ENCODE measurements at places on chromosomes 3 and 15.
A peak's percentile ranks its signal among the peaks of the same experiment; 100 is the strongest.

GRCh38 chr3:171416061-171416460 lies 44.1 kb downstream of the TNIK start:
- no peak for DNase-seq

GRCh38 chr15:88900309-88900981 lies 5.1 kb upstream of the HAPLN3 start:
- no peak for DNase-seq

DNA sequence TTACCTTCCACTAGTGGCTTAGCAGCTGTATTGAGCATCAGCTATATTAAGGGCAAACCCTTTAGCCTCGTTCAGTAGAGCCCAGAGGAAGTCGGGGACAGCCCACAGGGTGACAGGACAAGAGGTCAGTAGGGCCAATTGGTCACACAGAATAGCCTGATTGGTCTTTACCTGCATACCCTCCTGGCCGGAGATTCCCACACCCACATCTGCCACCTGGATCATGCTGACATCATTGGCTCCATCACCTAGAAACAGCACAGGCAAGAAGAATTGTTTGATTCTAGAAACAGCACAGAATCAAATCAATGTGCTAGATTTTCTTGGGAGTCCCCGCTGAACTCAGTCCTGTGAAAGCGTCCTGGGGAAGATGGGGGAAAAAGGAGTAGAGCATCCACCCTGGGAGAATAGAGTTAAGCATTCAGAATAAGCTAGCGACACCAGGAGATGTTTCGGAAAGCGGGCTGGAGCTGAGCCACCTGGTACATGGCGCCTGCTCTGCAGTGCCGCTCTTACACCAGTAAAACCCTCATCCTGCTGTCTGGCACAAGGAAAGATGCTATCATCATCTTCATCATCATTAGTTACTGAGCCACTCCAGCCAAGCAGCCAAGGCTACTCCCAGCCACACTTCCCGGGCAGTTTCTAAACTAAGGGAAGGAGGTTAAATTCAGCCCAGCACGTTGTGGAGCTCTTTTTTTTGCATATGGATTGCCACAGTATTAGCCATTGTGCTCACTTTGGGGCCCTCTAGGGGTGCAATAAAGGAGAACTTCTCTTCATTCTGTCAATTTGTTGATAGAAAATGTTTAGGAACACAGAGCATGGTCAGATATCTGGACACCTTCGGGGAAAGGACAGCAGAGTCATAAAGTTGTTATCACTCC lies 171.3 kb downstream of the ATP10A start:
- DNase-seq, result no peak

- no peak for DNase-seq
Measured at GRCh38 chr15:43118286-43118685, 12.4 kb upstream of the UBR1 start.

GRCh38 chr3:155778462-155778861 lies 27.6 kb downstream of the C3orf33 start:
- no peak for DNase-seq

- DNase-seq, result peak; percentile 28
Measured at GRCh38 chr15:71440489-71441110, 325.3 kb downstream of the THSD4 start.

- no peak for DNase-seq
Measured at GRCh38 chr15:61748529-61748928, 311.7 kb downstream of the VPS13C start.

DNA sequence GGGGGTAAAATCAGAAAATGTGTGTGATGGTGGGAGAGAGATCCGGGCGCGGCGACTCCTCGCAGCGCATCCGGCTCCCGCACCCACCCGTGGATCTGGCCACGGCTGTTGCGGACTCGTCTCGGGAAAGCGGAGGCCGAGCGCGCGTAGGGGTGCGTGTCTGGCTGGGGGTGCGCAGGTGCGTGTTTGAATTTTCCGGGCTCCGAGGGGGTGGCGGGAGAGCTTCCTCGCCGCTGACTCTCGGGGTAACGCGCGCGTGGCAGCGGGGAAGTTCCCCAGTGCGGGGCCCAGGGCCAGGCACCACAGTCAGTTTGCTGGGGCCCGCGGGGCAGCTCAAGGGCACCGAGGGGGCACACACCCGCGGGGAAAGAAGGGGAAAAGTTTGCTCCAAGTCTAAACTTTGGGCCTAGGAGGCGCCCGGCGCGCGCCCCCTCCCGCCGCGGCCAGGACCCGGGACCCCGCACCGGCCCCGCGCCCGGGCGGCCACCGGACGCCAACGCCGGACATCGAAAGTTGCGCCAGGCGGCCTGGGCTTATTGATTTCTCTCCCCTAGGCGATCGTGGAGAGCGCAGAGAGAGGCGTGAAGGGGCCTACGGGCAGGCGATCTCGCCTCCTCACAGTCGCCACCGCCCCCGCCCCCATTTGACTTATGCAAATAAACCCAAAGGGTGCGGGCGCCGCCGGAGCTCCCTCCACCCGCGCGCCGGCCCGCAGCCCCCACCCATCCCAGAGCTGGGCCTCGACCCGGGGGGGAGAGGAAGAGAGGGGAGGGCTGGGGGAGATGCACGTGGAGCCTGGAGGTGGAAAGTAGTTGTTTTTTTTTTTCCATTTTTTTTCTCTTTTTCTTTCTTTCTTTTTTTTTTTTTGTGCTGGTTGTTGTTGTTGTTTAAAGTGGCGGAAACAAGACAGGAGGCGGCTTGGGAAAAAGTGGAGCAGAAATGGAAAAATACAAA lies 639 bp downstream of the FOXP1 start:
- DNase-seq, result no peak

DNA sequence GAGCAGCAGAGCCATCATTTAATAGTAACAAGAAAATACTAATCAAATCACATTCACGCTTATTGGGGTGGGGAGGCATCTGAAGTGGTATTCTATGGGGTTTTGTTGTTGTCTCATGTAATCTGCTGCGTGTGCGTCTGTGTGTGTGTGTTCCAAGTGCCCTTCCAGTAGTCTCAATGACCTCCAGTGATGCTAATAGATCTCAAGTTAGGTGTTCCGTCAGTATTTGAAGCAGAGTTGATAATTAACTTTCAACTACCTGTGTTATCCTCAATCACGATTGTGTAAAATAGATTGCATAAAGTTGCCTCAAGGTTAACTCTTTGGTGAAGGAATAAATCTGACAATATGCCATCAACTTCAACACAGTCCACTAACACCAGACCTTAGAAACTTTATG lies 375.0 kb downstream of the MECOM start:
- no peak for DNase-seq

DNA sequence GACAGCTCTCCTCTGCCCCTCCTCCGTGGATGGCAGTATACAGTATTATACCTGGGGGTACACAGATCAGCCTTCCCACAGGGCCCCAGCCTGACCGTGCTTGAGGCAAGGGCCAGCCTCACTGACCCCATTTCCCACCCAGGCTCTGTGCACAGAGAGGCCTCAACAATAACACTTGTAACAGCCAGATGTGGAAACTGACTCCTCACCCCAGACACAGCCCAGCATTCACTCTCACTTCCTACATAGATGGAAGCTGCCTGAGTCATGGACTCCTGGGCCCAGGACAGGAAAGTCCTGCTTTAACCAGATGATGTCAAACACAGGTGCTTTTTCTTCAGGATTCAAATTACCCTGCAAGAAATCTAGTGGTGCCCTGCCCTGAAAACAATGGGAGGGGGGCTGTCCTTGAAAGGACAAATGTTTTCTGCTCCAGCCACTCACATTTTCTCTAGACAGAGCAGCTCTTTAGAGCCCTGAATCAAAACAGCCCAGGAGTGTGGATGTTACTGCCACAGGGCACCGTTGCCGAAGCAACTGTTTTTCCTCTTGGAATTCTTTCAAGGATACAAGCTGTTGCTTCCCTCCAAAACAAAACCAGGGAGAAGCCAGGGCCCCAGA lies 16.4 kb downstream of the CCDC12 start:
- DNase-seq, result no peak

- DNase-seq, result no peak
Measured at GRCh38 chr3:117101697-117102096, 392.1 kb downstream of the TUSC7 start.

DNA sequence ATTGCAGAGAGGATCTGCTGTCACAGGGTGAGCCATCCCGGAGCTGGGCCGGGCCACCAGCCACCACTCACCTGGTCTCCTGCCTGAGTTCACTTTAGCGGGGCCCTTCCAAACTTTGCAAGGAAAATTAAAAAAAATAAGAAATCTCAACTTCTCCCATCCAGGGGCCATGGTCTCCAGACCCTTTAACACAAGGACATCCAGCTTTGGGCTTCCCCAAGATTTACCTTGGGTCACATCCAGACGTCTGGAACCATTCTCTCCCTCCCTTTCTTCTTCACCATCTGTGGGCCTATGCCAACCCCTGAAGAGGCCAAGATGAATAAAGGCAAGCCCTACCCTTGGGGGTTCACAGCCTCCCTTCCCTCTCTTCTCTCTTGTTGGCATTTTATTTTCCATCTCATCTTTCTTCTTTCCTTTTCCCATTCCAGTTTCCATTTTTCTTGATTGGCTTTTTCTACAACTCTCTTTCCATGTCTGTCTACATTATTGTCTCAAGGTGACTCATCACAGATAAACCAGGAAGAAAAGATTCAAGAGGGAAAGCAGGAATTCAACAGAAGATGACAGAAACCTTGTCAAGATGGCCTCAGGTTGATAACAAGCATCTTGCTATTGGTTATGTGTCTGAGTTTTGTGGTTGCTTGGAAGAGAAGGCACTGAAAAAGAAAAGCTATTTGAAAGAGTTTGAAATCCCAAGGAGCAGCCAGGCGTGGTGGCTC lies 49.5 kb downstream of the ITGA11 start:
- DNase-seq, result no peak

DNA sequence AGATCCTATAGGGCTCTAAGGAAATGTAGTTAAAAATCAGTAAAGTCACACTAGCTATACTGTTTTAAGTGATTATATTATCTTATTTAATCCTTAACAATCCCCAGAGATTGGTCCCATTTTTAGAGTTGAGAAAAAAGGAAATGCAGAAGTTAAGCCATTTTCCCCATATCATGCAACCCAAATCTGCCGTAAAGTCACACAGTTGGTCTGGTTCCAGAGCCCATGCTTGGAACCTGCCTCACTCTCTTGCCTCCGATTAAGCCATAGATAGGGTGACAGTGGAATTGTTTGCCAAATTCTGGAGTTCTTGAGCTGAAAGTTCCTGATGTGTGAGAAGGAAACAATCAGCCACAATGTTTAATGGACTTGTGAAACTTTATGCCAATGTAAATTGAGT lies 2.3 kb upstream of the P2RY13 start:
- DNase-seq, result no peak

DNA sequence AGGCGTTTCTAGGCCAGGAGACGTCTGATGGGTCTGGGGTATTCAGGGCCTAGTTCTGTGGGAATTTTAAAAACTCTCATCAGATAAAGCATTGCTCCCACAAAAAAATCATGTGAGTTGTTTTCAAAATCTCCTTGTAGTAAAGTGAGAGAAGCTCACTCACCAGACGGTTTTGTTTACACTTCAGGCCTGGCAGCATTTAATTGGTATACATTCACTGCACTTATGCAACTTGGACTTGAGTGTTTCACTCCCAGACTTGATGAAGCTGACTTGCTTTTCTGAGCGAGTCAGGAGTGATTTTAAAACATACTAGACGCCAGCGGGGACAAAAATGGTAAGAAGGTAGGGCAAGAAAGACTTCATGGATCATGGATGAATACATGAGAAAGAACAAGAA lies 75.2 kb downstream of the SLCO3A1 start:
- DNase-seq, result no peak

- DNase-seq, result peak; percentile 60
Measured at GRCh38 chr3:187072102-187072501, 67.2 kb downstream of the RPL39L start.

- no peak for DNase-seq
Measured at GRCh38 chr3:111864821-111865656, 6.0 kb downstream of the PHLDB2 start.

GRCh38 chr3:22297436-22297835 lies 546.4 kb upstream of the ZNF385D start:
- DNase-seq, result no peak

DNA sequence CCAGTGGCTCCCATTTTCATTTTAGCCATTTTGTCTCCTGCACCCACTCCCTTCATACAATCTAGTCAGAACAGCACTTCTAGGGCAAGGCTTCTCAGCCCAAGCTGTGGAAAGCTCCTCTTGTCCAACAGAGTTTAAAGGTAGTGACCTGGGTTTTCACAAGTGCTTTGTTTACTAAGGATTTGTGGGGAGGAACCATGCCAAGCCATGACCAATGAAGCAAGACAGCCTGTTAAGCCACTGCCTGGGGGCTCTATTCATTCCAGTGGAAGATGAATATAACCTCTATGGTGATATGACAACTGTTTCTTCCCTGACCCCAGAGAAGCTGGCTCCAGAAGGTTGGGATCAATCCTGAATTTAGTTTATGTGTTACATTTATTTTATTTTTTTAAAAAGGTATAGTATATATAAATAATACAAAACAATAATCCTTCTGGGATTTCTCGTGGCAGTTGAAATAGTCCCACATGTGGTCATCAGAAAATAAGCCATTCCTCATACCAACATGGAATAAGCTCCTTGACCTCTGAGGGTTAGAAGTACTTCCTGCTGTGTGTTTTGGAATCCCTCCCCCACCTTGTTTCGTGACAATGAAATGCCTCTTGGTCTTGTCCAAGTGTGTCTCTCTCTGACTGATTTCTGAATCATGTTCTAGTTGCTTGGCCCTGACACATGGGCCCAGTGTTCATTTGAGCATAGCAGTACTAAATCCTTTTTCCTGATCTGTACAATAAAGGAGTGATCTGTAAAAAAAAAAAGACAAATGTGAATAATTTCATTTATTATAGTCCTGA lies 13.3 kb upstream of the THUMPD3 start:
- DNase-seq, result no peak

- no peak for DNase-seq
Measured at GRCh38 chr3:172915911-172916514, 165.5 kb downstream of the ECT2 start.

GRCh38 chr15:32643907-32644445 lies 2.5 kb downstream of the SCG5 start:
- no peak for DNase-seq

GRCh38 chr3:177764377-177764912 lies 567.2 kb upstream of the TBL1XR1 start:
- no peak for DNase-seq

GRCh38 chr3:73576999-73577461 lies 47.7 kb downstream of the PDZRN3 start:
- DNase-seq, result no peak

GRCh38 chr3:73408634-73409033 lies 216.1 kb downstream of the PDZRN3 start:
- DNase-seq, result no peak

GRCh38 chr15:28096670-28097431 lies 2.3 kb downstream of the OCA2 start:
- DNase-seq, result no peak

GRCh38 chr3:60056404-60056803 lies 1006.6 kb upstream of the CFAP20DC start:
- DNase-seq, result no peak
